AML-193 (cell line): ENCODE measurements at places on chromosomes 4 and X.

- no peak for DNase-seq
These were observed 214.6 kb upstream of the FAM241A start for GRCh38 chr4:111930659-111931058.

DNA sequence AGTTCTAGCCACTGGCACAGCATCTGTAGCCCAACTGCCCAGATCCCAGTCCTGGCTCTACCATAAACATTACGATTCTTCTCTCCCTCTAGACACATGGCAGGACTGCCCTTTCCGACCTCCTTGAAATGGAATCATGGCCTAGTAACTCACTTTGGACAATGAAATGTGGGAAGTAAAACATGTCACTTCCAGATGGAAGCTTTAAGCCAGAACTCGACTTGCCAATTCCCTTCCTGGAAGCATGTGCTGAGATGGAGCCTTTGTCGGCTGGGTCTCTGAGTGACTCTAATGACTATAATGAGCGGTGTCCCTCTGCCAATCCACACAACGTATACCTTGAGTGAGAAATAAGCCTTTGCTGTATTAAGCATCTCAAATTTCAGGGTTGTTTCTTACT lies 34.7 kb downstream of the SH3RF1 start:
- no peak for DNase-seq

- DNase-seq: no peak
These were observed 14.9 kb downstream of the ABCG2 start for GRCh38 chr4:88143504-88143903.

- no peak for DNase-seq
These were observed 87.0 kb downstream of the GABRB1 start for GRCh38 chr4:47118192-47118929.

GRCh38 chrX:23952984-23953907 lies 45.4 kb downstream of the CXorf58 start:
- DNase-seq: peak; percentile 58

DNA sequence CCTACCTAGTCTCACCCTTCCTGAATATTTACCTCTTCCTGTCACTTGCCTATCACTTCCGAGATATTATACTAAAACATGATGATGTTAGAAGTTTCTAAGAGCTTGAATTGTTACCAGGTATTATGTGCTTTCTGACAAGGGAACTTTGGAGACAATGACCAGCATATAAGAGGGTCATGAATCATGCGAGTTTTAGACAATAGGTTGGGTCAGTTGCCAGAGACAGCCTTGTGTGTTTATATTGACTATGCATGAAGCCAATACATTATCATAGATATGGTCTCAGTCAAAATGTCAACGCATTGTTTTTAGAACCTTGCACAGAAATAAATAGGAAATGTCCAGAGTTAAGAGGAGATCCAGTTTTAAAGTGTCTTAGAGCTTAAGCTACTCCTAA lies 116.8 kb downstream of the KLHL4 start:
- no peak for DNase-seq
